ENCODE measurements at places on chromosomes 2 and 18. TPM values are rescaled to one million over a fixed set of nuclear protein-coding genes. Genes with fewer than 3 reads are reported as not detected.

GRCh38 chr2:132255714-132256113, 94.0 kb upstream of the ANKRD30BL start:
- H3K36me3 ChIP-seq = peaks cover 10% of the 10 kb centered on the region
- H3K27me3 ChIP-seq = peaks cover 5% of the 10 kb centered on the region
- DNase-seq = no peak
- H3K4me3 ChIP-seq = no peak overlapping the region
- no peak overlapping the region for H3K27ac ChIP-seq

DNA sequence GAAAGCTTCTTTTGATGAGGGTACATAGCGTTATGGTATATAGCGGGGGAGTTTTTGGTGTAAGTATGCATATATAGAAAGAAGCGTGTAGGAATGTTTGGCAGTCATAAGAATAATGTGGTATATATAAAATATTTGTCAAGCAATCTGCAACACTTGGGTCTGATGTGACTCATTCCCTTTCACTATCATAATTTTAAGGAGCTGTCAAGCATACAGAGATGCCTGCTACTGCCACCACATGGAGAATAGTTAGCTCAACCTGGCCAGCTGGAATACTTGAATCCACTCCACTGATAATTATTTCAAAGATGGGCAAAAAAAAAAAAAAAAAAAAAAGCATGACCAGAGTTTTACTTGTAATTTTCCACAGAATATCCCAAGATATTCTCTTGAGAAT, 559.8 kb upstream of the REG3G start:
- no peak overlapping the region for H3K27ac ChIP-seq
- no peaks in the 10 kb centered on the region for H3K27me3 ChIP-seq
- H3K4me1 ChIP-seq = no peaks in the 10 kb centered on the region
- H3K36me3 ChIP-seq = no peaks in the 10 kb centered on the region
- H3K4me3 ChIP-seq = no peak overlapping the region
- no peak for DNase-seq

DNA sequence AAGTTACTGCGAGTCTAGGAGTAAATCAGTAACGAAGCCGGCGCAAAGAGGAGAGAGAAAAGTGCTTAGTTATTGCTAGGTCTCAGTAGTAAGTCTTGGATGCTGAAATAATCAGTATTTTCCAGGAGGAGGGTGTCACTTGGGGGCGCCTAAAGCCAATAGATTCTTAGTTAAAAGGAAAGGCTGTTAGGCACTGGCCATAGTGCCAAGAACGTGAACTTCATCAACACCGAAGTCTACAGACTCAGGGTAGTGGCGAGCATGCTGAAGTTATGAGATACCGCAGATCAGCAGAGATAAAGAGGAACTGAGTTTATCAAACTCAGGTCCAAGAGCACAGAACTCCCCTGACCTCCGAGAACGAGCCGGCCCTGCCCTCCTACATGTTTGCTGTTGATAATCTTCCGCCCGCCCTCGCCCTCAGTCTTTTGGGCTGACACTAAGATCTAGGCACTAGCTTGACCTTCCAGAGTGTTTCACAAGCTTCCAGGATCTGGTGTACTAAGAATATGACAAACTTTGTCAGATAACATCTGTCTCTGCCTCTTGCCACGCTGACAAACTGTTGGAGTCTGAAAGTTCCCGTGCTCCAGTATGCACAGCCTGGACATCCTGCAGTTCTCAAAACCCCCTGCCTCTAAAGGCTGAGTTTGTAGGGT, 49.2 kb downstream of the CYB5A start:
- H3K4me3 ChIP-seq = no peak overlapping the region
- H3K27ac ChIP-seq = no peak overlapping the region
- peaks cover 30% of the 10 kb centered on the region for H3K27me3 ChIP-seq
- H3K4me1 ChIP-seq = peaks cover under 1% of the 10 kb centered on the region
- H3K36me3 ChIP-seq = no peaks in the 10 kb centered on the region
- no peak for DNase-seq

DNA sequence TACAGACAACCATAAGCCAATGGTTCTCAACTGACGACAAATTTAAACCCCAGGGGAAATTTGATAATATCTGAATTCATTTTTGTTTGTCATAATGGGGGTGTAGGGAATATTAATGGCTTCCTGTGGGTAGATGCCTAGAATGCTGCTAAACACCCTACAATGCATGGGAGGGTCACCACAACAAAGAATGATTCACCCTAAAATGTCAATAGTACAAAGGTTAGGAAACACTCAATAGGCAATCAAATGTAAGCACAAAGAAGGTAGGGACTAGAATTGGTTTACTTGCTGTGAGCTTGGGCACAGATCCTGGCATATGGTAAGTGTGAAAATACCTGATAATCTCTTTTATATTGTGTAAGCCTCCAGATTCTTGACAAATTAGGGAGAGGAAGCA, 20.1 kb upstream of the FANCL start:
- no peaks in the 10 kb centered on the region for H3K36me3 ChIP-seq
- H3K27me3 ChIP-seq = no peaks in the 10 kb centered on the region
- H3K4me3 ChIP-seq = no peak overlapping the region
- DNase-seq = no peak

- H3K36me3 ChIP-seq = no peaks in the 10 kb centered on the region
- no peak overlapping the region for H3K4me3 ChIP-seq
- no peak for DNase-seq
- no peaks in the 10 kb centered on the region for H3K27me3 ChIP-seq
These were observed 102.3 kb downstream of the RAPH1 start for GRCh38 chr2:203432811-203433210.

DNA sequence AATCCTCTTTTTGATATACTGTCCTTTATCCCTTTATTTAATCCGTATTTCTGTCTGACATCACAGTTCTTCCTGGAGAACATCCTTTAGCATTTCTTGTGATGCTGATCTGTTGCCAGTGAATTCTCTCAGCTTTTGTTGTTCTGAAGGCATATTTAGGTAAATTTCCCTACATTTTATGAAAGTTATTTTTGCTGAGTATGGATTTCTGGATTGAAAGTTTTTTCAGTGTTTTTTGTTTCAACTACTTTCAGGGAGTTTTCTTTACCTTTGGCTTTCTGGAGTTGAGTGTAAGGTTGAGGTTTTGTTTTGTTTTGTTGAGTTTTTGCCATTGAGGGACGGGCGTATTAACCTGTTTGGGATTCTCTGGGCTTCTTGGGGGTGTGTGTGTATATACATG, 22.5 kb downstream of the SNTG2 start:
- peaks cover 16% of the 10 kb centered on the region for H3K36me3 ChIP-seq
- H3K4me3 ChIP-seq = no peak overlapping the region
- H3K4me1 ChIP-seq = peaks cover 22% of the 10 kb centered on the region
- DNase-seq = no peak
- peaks cover 15% of the 10 kb centered on the region for H3K27me3 ChIP-seq
- H3K27ac ChIP-seq = peak overlapping the region; percentile 48

GRCh38 chr2:218815649-218816048, 16.0 kb downstream of the PRKAG3 start:
- H3K4me1 ChIP-seq = no peaks in the 10 kb centered on the region
- no peak overlapping the region for H3K4me3 ChIP-seq
- no peaks in the 10 kb centered on the region for H3K36me3 ChIP-seq
- no peak for DNase-seq
- H3K27me3 ChIP-seq = peaks cover 18% of the 10 kb centered on the region

GRCh38 chr2:188158337-188159100, 133.2 kb upstream of the GULP1 start:
- H3K4me3 ChIP-seq = no peak overlapping the region
- H3K27ac ChIP-seq = no peak overlapping the region
- H3K27me3 ChIP-seq = no peaks in the 10 kb centered on the region
- DNase-seq = no peak
- no peaks in the 10 kb centered on the region for H3K4me1 ChIP-seq

- no peak overlapping the region for H3K4me3 ChIP-seq
- H3K4me1 ChIP-seq = no peaks in the 10 kb centered on the region
- H3K36me3 ChIP-seq = no peaks in the 10 kb centered on the region
- DNase-seq = no peak
- H3K27ac ChIP-seq = no peak overlapping the region
These were observed 283.0 kb downstream of the MYCN start for GRCh38 chr2:16223161-16223840.

DNA sequence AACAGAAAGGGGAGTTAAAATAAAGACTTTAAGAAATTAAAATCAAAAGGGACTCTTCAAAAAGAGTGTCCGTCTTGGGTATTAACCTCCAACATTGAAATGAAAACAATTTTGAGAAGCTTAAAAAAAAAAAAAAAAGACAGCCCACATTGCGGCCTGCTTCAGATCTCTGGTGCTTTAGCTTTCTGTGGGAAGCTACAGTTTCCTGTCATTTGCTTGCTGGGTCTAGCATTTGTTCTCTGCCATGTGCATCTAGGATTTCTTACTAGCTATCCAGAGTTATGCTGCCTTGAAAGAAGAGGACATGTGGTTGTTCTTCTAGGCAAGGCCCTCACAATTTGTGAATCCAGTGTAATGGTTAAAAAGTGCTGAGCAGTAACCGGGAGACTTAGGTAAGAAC, 375.3 kb downstream of the SLC4A3 start:
- H3K4me1 ChIP-seq = no peaks in the 10 kb centered on the region
- H3K4me3 ChIP-seq = no peak overlapping the region
- no peak for DNase-seq
- H3K27me3 ChIP-seq = no peaks in the 10 kb centered on the region
- no peaks in the 10 kb centered on the region for H3K36me3 ChIP-seq
- H3K27ac ChIP-seq = no peak overlapping the region

- DNase-seq = no peak
- peaks cover 51% of the 10 kb centered on the region for H3K36me3 ChIP-seq
- no peaks in the 10 kb centered on the region for H3K27me3 ChIP-seq
- H3K4me1 ChIP-seq = no peaks in the 10 kb centered on the region
These were observed 80.2 kb downstream of the RAB3GAP1 start for GRCh38 chr2:135132314-135132713.

GRCh38 chr2:38381381-38382143, 4.5 kb upstream of the ATL2 start:
- no peak overlapping the region for H3K27ac ChIP-seq
- DNase-seq = no peak
- peaks cover 30% of the 10 kb centered on the region for H3K4me1 ChIP-seq
- H3K27me3 ChIP-seq = peaks cover 1% of the 10 kb centered on the region
- no peak overlapping the region for H3K4me3 ChIP-seq

DNA sequence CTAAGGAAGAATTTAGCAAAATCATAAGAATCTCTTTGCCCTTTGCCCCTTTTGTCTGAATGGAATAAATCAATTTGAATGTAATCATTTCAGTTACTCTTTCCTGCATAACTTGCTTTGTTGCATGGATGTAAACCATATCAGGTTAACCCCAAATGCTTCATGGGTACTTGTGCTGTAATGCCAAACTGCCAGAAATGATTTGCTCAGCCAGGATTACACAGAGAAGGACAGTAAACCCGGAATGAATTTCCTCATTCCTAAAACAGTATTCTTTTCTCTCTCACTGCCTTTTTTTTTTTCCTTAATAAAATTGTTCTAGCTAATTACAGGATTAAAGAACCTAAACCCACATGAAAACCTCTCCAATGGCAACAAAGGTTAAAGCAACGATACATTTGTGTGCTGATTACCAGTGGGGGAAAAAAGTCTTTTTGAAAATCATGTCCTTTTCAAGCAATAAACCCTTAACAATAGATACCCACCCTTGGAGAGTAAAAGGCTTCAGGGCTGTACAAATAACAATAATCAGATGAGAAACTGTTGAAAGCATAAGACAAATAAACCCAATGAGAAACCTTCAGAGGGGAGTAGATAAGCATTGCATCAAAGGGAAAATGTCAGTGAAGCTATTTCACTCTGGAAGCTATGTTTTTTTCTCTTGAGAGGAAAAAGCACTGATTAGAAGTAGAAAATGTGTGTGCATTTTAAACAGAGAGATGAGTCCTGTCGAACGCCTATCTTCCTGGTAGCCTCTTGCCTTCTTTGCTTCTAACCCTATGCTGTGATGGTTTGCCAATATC, 275.3 kb downstream of the CDH2 start:
- H3K27me3 ChIP-seq = no peaks in the 10 kb centered on the region

The PXDN gene
- not detected for total RNA-seq

The RNF144A gene
- 20.0 TPM for total RNA-seq

The LIMS3 gene
- total RNA-seq = 3.7 TPM

The SIX3 gene
- 0.13 TPM for total RNA-seq

The DNER gene
- not detected for total RNA-seq

The FLACC1 gene
- total RNA-seq = 2.7 TPM

The CDK15 gene
- not detected for total RNA-seq

The LRRTM4 gene
- not detected for total RNA-seq
